Left kidney (tissue), 8 donors: ENCODE measurements at places on chromosomes 13 and 19. TPM values are rescaled to one million over a fixed set of nuclear protein-coding genes. Genes with fewer than 3 reads are reported as not detected.

DNA sequence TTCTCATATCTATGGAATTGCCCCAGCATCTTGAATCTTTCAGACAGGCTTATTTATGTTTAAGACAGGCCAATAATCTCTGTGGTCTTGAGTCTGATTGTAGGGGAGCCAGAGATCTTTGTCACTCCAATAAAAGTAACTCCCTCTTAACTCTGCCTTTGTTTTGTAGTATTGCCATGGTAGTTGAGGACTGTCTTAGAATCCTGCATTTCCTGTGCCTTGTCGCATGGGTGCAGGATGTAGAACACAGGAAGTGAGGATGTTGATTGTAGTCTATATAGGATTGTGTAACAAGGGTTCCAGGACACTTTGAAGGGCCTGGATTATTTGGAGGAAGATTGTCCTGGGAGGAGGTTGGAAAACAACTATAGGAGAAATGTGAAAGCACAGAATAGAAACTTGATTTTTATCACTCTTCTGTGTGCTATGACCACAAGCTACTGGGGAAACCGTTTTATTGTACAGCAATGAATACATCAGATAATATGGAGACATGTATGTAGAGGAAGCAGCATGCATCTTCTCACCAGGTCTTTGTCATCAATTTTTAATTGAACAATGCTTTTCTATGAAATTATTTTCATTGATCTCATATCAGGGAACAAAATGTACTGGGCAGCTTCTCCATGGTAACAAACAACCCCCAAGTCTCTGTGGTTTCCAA is 411.7 kb downstream of the FGF9 start:
- DNase-seq = no peak

GRCh38 chr19:46474211-46474610 is 2.8 kb upstream of the PNMA8A start:
- no peak for DNase-seq

DNA sequence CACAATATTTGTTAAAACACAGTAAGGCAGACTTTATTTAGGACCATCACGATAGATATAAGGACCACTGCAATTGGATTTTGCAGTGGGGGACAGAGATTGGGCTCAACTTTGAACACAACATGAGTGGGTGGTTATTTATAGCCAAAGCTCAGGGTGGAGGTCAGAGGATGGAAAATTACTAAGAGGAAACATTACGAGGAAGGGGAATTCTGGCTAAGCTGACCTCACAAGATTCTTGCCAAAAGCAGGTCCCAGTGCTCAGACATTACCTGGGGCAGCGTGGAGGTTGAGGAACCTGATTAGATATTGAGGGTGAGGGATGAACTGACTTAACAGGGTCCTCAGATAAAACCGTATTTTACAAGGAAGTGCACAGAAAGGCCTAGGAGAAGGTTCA is 88.9 kb upstream of the NBEA start:
- DNase-seq = no peak

DNA sequence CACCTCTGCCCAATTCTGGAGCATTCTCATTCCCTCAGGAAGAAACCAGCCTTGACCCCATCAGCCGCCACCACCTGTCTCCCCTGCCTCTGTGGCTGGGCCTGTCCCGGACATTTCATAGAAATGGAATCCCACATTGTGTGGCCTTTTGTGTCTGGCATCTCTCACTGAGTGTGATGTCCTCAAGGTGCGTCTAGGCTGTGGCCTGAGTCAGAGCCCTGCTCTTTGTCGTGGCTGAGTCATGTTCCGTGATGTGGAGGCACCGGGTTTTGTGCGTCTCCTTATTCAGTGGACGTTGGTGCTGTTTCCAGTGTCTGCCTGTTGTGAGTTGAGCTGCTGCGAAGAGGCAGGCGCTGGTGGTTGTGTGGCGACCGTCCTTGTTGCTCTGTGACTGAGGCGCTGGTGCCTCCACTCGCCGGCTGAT is 3.5 kb downstream of the FZR1 start:
- DNase-seq = no peak

GRCh38 chr13:44050450-44051063 is 170.9 kb downstream of the LACC1 start:
- DNase-seq = no peak

GRCh38 chr13:54165581-54166215 is 1137.1 kb downstream of the OLFM4 start:
- no peak for DNase-seq

DNA sequence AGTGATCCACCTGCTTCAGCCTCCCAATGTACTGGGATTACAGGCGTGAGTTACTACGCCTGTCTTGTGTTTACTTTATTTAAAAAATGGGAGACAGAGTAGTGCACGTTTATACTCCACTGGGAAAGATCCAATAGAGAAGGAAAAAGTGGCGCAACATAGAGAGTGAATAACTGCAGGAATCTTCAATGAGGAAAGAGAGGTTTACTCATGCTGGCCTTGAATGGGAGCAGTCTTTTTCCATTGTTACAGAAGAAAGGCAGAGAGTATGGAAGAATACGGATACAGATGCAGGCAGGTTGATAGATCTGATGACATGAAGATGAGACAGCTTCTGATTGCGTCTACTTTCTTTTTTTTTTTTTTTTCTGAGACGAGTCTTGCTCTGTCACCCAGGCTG is 4.6 kb upstream of the WDFY2 start:
- DNase-seq = no peak

DNA sequence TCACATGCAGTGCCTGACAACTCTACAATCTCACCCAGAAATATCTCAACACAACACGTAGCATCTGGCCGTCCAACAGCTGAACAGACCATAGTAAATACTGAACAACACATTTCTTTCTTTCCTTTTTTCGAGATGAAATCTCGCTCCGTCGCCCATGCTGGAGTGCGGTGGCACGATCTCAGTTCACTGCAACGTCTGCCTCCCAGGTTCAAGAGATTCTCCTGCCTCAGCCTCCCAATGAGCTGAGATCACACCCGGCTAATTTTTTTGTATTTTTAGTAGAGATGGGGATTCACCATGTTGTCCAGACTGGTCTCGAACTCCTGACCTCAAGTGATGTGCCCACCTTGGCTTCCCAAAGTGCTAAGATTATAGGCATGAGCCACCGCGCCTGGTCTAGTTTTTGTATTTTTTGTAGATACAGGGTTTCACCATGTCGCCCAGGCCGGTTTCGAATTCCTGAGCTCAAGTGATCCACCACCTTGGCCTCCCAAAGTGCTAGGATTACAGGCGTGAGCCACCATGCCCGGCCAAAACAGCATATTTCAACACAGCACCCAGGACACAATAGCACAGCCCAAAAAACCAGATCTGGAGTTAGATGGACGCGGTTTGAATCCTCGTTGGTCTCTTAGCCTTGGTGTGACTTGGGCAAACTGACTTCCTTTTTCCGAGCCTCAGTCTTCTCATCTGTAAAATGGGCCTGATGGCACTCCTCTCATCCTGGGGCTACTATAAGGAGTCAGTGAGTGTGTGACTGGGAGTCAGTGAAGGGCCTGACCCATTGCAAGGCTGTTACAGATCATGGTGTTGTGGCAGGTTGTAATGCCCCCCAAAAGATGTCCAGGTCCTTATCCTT is 22.6 kb downstream of the CYP2A6 start:
- DNase-seq = no peak

GRCh38 chr19:29770648-29771047 is 41.1 kb upstream of the CCNE1 start:
- no peak for DNase-seq

DNA sequence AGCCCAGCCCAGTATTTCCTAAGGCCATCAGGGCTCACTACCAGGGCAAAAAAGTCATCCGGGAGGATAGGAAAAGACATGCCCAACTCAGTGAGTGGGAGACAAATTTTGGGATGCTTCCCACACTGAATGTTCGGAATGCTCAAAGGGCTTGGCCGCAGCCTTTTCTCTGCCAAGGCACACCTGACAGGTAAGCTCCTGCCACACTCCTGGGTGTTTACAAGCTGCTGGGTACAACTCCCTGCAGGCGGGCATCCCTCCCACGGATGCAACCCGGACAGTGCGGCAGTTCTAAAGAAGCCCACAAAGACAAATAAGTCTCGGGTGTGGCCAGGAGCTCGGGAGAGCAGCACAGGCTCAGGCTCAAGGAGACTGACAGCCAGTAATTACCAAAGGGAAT is 28.1 kb downstream of the SLC7A1 start:
- DNase-seq = no peak

GRCh38 chr19:7288131-7288530 is 6.1 kb downstream of the INSR start:
- DNase-seq = no peak

GRCh38 chr19:46950526-46951170 is 69.0 kb upstream of the NPAS1 start:
- no peak for DNase-seq

- DNase-seq = no peak
Observed at GRCh38 chr13:43094901-43095300, 71.5 kb downstream of the DNAJC15 start.

GRCh38 chr13:102868366-102868936 is 22.6 kb downstream of the ERCC5 start:
- DNase-seq = no peak

DNA sequence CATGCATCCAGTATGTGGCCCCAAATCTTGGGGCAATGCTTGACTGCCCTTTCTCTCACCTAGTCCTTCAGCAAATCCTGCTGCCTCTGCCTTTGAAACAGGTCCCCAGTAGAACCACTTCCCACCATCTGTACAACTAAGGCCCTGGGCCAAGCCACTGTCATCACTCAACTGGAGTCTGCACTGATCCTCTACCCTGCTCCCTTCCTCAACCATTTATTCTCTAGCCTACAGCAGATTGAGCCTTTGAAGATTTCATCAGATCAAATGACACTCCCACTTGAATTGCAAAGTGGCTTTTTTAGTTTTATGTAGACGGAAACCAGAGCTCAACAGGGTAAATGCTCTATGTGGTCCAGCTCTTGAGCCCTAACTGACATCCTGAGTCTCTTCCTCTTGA is 43.5 kb downstream of the ATP8A2 start:
- DNase-seq = no peak

GRCh38 chr19:2041433-2041682 is 9.7 kb downstream of the MKNK2 start:
- no peak for DNase-seq

GRCh38 chr19:50741179-50741933 is 18.2 kb downstream of the CLEC11A start:
- DNase-seq = no peak

GRCh38 chr19:29606420-29606747 is 301 bp downstream of the POP4 start:
- DNase-seq = no peak

DNA sequence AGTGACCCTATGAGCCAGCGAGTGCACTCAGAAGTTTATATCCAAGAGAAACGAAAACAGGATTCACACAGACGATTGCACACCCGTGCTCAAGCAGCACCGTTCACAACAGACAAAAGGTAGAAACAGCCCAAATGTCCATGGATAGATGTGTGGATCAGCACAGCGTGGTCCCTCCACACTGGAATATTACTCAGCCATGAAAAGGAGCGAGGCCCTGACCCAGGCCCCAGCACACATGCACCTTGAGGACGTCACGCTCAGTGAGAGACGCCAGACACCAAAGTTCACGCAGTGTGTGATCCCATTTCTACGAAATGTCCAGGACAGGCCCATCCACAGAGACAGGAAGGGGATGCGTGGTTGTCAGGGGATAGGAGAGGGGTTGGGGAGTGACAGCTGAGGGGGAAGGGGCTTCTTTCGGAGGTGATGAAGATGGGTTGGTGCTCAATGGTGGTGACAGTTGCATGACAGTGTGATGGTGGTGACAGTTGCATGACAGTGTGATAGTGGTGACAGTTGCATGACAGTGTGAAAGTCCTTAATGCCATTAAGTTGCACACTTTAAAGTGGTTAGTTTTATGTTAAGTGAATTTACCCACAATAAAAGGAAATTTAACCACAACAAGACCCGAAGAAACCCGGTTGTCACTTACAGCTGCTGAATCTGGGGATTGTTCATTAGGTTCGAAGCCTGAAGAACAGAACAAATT is 18.9 kb upstream of the SLC39A3 start:
- DNase-seq = no peak

- DNase-seq = no peak
Observed at GRCh38 chr19:782878-783668, 14.2 kb upstream of the PTBP1 start.

DNA sequence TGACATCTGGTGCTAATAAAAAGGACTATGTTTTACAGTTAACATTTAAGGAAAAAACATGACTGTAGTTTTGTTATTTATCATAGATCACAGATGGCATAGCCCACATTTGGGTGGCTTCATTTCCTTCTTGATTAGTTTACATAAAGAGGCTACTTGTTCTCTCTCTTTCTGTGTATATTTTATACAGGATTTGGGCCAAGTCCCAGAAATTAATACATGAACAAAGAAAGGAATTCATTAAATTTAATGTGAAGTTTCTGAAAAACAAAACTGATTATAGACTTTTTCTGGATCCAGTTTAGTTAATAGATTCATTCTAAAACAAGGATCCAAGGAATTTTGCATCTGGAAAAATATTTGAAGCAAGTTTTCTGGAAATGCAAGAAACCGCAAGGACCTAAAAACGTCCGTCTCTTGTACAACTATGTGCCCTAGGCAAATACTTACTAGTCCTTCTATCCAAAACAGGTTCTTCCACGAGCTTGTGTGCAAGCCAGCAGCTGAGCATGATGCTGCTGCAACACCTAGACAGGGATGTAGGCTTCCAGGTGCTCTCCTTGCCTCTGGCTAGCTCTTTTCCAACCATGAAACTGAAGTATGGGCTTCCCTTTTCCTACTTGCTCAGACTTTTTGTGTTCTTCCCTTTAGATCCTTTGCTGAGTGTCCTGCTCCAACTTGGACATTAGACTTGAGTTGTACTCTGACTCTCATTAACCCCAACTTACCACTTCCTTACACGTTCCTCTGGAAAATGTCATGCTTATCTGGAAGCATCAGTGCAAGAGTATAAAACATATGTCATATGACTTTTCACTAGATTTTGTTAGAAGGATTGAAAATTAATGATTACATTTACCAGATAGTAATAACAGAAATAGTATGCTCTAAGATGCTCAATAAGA is 161.5 kb upstream of the STARD13 start:
- no peak for DNase-seq

GRCh38 chr19:44113138-44113783 is at the start of gene ZNF225:
ZNF225 (plus strand) TSS chr19:44113399; CDS start chr19:44115828, 2,429 bp downstream.
- peak; percentile 99 for DNase-seq

- no peak for DNase-seq
Observed at GRCh38 chr13:66508153-66508909, 721.8 kb downstream of the PCDH9 start.

GRCh38 chr19:55552620-55553019 is 7.3 kb upstream of the SBK3 start:
- DNase-seq = no peak

Gene TINCR
- polyA plus RNA-seq = 0.63 TPM

Gene SIAH3
- 1.2 TPM for polyA plus RNA-seq

Gene DAND5
- 0.18 TPM for polyA plus RNA-seq

Gene CD70
- not detected for polyA plus RNA-seq

Gene ZSCAN4
- polyA plus RNA-seq = 0.17 TPM

Gene ZIC2
- polyA plus RNA-seq = 0.18 TPM

Gene SIGLEC10
- polyA plus RNA-seq = 1.6 TPM

Gene CRX
- 0.15 TPM for polyA plus RNA-seq

Gene MYH14
- polyA plus RNA-seq = 22.9 TPM
